T-helper 17 cell (primary cell): ENCODE measurements at places on chromosomes 2 and 18. TPM values are rescaled to one million over a fixed set of nuclear protein-coding genes. Genes with fewer than 3 reads are reported as not detected.

DNA sequence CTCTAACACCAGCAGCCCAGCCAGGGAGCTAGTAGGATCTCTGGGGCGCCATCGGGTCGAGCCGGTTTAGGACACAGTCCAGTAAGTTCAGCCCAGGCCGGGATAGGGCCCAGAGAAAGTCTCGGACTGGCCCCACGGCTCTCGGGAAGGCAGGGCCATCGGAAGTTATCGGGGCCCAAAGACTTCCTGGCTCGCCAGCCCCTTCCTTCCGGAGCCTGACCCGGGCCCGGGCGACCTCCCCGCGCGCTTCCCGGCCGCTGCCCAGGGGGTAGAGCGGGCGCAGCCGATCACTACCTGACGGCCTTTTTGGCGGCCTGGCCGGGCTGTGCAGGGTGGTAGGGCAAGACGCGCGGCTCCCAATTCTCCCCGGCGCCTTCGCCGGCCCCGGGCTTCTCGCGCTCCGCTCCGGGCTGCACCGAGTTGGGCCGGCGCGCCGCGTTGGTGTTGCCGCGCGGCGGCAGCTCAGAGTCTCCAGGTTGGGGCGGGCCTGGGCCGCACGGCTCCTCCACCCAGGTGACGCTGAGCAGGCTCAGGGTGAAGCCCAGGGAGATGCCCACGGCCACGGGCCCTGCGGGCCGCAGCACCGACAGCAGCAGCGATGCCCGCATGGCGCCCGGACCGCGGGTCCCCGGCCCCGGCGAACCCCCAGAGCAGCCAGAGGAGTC is 546 bp downstream of the CHPF start:
- DNase-seq: no peak

GRCh38 chr2:200090683-200091082 is 135.3 kb downstream of the MAIP1 start:
- no peak for DNase-seq

DNA sequence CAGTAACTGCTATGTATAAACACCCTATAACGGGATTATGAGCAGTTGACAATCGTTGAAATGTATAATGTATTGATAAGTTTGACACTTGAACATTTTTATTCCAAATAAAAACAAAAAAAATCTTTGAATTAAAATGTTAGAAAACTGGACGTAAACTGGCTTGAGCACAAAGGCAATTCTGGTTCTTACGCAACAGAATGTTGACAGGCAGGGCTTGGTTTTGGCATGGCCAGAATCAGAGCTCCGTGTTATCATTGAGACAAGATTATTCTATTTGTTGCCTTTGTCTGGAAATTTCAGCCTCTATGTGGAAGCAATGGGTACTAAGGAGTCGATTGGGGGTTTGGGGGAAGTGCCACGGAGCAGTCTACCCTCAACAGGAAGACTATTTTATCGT is 1028.6 kb upstream of the ZEB2 start:
- DNase-seq: no peak

GRCh38 chr2:231068525-231069222 is 12.0 kb downstream of the PSMD1 start:
- DNase-seq: no peak

DNA sequence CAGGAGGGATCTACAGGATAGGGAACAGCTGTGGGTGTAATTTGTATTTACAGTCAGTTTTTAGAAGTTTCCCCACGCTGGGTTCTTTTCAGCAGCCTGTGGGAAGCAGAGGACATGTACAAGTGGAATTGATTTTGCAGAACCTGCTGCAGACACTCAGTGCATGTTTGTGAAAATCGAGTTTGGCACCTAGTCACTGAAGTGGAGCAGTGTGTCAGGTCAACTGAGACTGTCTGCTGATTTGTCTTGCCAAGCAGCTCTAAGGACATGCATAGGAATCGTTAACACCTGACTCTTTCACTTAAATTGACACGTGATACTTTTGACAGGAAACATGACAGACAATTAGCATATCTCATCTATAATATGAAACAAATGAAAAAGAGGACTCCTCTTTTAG is 416.6 kb downstream of the TMX3 start:
- no peak for DNase-seq

GRCh38 chr2:218605432-218605831 is 2.3 kb upstream of the PLCD4 start:
- no peak for DNase-seq

GRCh38 chr2:30915486-30915885 is 108.2 kb upstream of the CAPN13 start:
- DNase-seq: no peak

Gene RTP5
- 0.12 TPM for total RNA-seq

Gene WDR35
- 3.5 TPM for total RNA-seq

Gene COLEC11
- total RNA-seq: not detected
